GM04503 (cell line): ENCODE measurements at places on chromosomes 12 and 14.

DNA sequence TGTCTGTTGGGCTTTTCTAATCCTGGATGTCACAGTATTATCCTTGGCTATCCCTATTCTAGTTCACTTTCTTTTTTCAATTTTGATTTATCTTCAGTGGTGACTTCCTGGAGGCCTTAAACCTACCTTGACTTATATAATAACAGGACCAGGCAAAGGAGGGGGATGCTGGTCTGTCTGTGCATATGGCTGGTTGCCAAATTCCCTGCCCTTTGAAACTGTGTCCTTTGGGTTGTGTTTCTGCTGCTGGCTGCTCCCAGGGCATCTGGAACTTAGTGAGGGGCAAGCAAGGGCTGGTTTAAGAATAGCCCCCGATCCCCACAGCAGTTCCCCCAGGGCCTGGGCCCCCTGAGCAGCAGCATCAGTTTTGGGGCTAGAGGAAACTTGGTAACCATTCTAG is 96.0 kb upstream of the MAX start:
- DNase-seq = no peak

DNA sequence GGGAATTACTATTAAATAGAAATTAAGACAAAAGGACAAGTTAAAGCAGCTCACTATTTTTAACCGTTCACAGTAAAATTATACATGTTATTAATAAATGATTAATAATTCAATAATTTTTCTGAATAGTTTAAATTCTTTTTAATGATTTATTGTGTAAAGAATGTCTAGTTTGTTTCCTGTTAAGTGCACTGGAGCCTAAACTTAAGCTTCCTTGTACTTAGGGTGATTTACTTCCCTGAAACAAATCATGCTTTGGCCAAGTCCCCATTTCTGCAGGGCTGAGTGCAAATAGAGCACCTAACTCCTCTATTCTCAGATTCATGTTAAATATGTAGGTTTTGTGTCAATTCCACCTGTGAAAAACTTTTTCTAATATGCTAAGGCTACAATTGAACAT is 188.9 kb upstream of the PDZRN4 start:
- DNase-seq = no peak

DNA sequence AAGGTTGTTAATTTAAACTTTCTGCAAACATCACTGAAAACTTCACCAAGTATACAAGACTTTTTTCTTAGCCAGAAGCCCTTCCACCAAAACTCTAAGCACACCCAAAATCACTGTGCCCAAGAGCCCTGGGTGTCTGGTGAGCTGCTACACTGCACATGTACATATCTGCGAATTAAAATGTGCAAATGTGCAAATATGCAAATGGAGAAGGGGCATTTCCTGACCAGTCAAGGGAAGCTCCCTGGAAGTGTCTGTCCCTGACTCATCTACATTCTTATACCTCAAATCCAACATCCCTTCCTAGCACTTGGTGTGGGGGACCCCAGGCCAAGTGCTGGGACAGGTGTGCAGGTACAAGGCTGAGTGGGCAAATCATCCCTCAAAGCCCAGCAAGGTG is 123.7 kb downstream of the PCNX1 start:
- DNase-seq = no peak

GRCh38 chr12:96335270-96335669 is 65.0 kb downstream of the CDK17 start:
- DNase-seq = no peak

GRCh38 chr12:85866986-85867776 is 6.9 kb upstream of the NTS start:
- no peak for DNase-seq

- DNase-seq = no peak
Observed at GRCh38 chr12:75888399-75888798, 143.2 kb downstream of the PHLDA1 start.

GRCh38 chr12:32270818-32271710 is 128.3 kb upstream of the FGD4 start:
- DNase-seq = no peak

- DNase-seq = no peak
Observed at GRCh38 chr14:100764471-100765115, 37.9 kb downstream of the DLK1 start.

- no peak for DNase-seq
Observed at GRCh38 chr12:125564753-125565152, 499.5 kb downstream of the AACS start.

DNA sequence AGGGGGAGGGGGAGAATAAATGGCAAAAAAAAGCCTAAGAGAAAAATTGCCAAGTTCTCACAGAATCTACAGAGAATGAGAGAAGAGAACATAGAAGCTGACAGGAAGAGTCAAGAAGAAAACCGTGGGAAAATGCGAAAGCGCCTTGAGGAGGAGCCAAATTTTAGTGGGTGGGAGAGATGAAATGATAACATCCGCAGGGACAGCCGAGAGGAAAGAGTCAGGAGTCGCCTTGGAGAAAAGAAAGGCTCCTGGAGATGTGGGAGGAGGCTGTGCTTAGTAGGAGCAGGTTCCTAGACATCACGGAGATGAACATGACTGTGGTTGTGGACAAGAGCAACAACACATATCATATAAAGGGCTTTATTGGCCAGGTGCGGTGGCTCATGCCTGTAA is 49.4 kb downstream of the PHLDA1 start:
- DNase-seq = no peak

DNA sequence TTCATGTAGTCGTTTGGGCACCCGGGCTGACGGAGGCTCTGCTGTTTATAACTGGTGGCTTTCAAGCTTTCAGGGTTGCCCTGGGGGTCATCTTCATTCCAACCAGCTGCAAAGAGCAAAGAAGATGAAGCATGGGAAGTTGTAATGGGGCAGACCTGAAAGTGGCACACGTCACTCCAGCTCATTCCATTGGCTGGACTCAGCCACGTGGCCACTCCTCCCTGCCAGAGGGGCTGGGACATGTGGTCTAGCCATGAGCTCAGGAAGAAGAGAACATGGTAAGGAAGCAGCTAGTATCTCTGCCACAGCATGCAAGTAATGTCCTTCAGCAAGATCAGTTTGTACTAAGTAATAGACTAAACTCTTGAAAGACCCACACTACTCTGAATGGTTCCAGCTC is 51.7 kb upstream of the FERMT2 start:
- DNase-seq = no peak
